ENCODE measurements at places on chromosomes 4 and X.

GRCh38 chrX:118974908-118975671 is 672 bp downstream of the LONRF3 start:
- peak; percentile 23 for DNase-seq

DNA sequence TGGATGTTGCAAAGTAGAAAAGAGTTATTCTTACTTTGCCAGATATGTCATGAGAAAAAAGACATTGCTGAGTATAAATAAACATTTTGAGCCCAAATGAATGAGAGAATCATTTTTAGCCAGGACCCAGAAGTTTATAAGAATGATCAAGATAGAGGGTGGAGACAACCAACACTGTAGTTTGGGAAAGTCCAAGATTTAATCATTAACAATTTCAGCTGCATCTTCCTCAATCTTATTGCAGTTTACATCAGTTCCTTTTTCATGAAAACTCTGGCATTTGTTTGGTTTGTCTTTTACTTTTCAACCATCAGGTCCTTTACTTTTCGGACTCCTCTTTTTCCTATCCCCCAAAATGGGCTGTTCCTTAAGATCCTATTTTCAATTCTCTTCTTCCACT is 645.9 kb downstream of the ANKRD50 start:
- no peak for DNase-seq

GRCh38 chr4:159508917-159509500 is 406.1 kb downstream of the RAPGEF2 start:
- no peak for DNase-seq

GRCh38 chrX:118522230-118522926 is 26.8 kb downstream of the DOCK11 start:
- no peak for DNase-seq

- no peak for DNase-seq
Observed at GRCh38 chrX:17922303-17922702, 61.2 kb upstream of the RAI2 start.

GRCh38 chr4:164293203-164293602 is 460.7 kb upstream of the SMIM31 start:
- no peak for DNase-seq

GRCh38 chrX:11664211-11665167 is 1.2 kb downstream of the ARHGAP6 start:
- DNase-seq, result no peak

Measured in stimulated activated CD4-positive, alpha-beta T cell treated with anti-CD3 and anti-CD28 coated beads, Interleukin-15, amount 100 ng/mL, for 1 hour (primary cell).